ENCODE measurements at places on chromosomes 1 and 21.
A peak's percentile ranks its signal among the peaks of the same experiment; 100 is the strongest.

DNA sequence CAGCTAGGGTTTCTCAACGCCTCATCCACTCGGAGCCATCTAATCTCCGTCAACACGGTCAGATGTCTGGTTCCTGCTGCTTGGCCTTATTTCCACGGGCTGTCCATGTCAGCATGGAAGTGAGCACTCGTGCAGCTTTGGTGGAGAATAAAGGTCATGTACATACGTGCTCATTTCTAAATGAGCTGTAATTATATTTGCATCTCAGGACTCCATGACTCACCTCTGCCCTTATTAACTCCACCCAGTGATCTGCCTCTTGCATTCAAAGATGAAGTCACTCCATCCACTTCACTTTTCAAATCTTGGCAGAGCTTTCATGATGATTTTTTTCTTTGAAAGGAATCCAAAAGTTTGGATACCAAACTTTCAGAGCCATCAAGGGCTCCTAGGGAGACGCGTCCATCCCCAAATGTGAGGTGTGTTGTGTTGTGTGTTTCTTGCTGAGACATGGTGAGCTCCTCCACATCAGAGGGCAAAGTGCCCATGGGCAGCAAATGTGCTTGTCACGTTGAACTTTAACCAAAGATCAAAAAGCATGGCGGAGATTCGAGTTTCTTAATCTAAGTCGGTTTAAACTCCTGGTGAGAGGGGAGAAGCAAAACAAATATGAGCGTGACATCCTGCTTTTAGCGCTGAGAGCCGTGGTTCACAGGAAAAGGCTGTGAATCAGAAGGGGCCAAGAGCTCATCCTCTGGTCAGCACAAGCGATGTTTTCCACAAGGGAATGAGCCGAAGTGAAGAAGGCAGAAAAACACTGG, 68.6 kb upstream of the ERRFI1 start:
- DNase-seq: peak; percentile 85

DNA sequence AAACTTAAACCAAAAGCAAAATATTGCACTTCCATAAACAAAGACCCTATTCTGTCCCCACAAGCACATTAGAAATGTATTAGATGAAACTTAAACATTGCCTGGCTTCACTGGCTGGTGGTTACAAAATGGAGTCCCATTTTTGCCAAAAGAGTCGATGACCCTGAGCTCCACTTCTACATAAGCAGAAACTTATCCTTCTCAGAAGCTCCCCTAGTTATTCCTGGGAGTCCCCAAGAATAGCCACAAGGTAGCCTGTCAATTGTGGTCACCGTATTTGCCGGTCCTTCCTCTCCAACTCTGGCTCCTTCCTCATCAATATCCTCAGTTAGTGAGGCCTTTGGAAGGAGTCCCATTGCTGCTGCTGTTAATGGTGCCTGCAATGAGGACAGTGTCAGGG, 37.3 kb downstream of the CDCP2 start:
- no peak for DNase-seq

- DNase-seq: no peak
These were observed 31.1 kb downstream of the DNM3 start for GRCh38 chr1:171872430-171872829.

- DNase-seq: no peak
These were observed 2.2 kb upstream of the TESK2 start for GRCh38 chr1:45493116-45493697.

GRCh38 chr1:201515062-201515750, 8.3 kb upstream of the CSRP1 start:
- DNase-seq: no peak

DNA sequence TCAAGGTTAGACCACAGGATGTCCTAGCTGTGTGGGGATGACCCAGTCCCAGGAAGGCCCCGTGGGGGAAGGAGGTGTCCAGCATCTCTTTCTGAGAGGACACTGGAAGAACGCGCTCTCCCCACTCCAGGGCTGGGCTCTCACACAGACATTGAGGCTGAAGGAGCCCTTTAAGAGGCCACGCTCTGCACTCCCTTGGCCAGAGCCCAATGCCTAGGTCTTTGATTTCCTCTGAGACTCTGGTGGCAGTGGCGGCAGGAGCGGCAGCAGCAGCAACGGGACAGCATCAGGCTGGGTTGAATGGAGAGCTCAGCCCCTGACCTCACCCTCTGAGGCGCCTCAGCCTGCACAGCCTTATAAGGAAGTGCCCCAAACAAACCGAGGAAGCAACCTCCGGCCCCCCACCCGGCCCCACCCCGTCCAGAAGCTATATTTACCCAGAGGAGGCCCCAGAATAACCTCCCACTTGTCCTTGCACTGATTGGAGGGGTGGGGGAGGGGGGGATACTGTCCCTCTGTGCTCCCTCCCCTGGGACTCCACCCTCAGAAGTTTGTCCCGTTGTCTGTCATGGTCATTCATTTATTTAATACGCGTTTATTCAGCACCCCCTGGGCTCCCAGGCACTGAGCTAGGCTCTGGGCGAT, 12.3 kb downstream of the NES start:
- no peak for DNase-seq
